ENCODE measurements at places on chromosomes 2 and 18.

DNA sequence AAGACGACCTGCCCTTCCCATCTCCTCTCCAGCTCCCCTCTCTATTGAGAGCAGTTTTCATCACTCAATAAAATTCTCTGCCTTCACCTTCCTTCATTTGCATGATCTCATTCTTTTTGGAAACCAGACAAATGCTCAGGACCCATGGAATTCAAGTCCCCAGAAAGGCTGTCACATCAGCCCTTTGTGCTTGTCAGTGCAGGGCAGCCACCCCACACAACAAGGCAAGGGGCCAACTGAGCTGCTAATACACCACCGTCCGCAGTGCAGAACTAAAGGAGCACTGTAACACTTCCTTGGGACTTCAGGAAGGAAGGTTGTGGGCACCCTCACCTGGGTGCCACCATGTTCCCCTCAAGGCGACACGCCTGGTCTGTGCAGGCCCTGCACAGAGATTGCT lies 26.2 kb downstream of the MCEE start:
- no peak for DNase-seq

GRCh38 chr18:52747869-52748268 lies 407.9 kb downstream of the DCC start:
- DNase-seq = no peak

DNA sequence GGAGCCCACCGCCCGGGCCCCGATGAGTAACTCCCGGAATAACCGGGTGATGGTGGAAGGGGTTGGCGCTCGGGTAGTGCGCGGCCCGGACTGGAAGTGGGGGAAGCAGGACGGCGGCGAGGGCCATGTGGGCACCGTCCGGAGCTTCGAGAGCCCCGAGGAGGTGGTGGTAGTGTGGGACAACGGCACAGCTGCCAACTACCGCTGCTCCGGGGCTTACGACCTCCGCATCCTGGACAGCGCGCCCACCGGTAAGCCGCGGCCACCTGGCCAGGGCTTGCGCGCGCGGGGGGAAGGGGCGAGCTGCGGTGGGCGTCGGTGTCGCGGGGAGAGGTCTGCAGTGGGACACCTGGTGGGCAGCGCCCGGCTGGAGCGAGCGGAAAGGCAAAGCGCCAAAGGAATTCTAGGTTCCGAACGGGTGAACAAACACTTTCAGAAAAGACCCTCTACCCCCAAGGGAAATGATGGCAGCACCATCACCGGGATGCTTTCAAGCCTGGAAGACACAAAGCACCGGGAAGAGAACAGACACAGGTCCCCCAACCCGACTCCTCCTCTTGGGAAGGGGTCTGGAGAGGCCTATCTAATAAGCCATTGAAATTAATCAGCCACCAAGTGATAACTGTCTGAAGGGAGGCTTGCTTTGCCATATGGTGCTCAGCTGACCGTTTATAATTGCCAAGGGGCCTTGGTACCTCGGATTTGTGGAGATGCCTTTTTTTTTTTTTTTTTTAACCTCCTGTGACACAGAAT lies 1.1 kb downstream of the MIB1 start:
- DNase-seq = peak; percentile 11

DNA sequence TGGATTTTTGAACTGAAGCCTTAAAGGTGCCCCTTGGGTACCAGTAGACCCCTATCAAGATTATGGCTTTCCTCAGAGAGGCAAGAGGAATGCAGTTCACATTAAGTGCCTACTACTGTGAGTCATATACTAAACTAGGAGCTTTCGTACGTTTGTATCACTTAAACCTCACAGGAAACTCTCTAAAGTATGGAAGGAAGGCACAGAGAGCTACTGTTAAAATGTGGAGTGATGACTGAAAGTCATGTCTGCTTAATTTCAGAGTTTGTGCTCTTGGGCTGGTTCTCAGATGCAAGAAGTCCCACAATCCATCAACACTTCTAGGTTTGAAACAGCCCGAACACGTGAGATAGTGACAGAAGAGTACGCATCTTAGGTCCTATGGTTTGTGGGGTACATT lies 4.7 kb downstream of the PLCL1 start:
- DNase-seq = no peak

- no peak for DNase-seq
Observed at GRCh38 chr2:71843391-71843850, 304.2 kb downstream of the CYP26B1 start.

DNA sequence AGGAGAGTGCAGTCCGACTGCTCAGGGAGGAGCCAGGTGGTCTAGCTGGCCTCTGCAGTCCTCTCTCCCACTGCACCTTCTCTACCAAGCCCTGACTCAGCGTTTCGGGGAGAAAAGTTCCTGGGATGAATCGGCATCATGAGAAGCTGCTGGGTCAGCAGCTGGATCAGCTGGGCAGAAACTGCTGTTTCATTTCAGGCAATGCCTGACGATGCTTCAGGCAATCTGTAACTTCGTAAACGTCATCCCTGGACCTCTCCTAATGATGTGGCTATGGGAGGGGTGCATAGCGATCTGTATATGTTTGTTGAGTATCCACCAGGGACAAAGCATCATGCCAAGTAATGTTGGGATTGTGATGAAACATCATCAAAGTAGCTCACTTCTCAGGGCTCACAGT lies 20.7 kb downstream of the LIPG start:
- DNase-seq = no peak

DNA sequence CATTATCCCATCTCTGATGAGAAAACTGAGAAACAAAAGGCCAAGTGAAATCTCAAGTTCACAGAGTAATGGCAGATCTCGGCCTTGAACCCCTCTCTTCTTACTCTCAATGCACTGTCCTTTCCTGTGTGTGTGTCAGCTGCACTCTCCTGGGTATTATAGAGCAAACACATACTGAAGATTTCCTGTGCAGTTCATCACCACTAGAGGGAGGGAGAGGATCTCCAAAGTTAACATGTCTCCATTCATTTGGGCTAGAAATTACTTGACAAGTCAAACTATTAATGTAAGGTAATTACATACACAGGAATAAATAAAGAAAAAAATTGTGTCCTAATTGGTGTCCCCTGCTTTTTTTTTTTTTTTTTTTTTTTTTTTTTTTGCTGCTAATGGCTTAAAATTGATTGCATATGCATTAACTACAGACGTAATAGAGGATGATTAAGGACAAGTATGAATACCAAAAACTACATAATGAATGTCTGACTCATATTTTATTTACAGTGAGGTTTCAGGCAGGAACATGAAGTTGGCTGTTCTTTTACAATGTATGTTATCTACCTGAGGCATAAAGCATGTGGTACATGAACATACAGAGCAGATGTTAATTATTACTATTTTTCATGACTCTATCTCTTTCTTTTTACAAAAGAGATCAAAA lies 269.2 kb downstream of the NYAP2 start:
- no peak for DNase-seq

- DNase-seq = no peak
Observed at GRCh38 chr18:73270920-73271634, 403.3 kb upstream of the NETO1 start.

DNA sequence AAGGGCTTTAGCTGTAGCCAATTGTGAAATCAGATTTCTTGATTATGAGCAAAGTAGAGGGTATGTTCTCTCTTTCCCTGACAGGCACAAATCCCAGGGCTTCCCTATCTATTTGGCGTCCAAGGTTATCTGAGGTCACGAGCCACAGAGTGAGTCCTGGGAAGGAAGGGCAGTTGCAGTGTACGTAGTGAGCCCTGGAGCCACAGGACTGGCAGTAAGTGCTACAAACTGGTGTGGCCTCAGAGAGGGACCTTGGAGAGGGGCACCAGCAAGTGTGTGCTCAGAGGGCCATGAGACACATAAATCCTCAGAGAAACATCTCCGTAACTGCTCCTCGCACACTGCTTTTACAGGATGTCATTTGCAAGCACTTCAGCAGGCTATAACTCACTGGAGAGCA lies 115.5 kb upstream of the SH3BP4 start:
- no peak for DNase-seq

- DNase-seq = no peak
Observed at GRCh38 chr18:57052759-57053158, 94.1 kb upstream of the BOD1L2 start.

DNA sequence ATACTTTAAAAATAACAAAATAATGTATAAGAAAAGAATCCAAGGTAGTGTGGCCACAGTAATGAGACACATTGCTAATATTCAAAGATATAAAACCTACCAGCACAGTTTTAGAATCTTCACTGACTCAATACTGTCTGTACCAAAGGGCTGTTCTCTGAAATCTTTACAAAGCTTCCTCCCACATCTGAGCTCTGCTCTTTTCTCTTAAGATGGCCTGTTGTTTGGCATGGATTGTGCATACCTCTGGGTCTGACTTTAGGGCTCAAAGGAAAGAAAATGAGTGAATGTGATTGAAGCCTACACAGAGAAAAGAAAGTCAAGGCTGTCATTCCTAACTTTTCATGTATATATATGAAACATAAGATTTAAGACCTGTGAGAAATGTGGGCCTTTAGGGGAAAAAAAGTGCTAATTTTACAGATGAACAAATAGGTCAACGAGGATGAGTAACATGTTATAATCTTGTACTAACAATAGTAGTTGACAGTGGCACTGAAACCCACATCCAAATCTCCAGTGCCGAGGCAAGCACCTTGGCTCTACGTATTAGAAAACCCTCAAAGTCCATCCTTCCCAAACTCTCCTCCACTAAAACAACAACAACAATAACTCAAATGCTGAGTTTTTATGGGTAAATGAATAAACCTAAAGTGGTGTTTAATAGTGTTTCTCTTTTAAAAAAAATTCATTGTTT lies 114.2 kb downstream of the ZNF521 start:
- no peak for DNase-seq

DNA sequence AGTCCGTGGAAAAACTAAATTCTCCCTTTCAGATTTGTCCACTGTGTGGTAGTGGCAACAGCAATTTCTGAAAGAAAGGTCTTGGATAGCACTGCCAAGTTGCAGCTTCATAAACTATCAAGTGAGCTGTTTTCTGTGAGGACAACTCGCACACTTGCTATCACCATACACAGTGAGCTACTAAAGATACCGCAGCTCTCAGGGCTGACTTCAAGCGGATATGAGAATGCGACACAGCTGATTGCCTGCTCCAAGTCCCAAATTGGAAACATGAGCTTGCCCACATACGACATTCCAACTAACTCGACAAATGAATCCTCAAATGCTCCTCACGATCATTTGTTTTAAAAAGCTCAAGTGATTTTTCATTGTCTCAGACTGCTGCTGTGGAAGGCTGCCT lies 46.2 kb downstream of the E2F6 start:
- DNase-seq = no peak

DNA sequence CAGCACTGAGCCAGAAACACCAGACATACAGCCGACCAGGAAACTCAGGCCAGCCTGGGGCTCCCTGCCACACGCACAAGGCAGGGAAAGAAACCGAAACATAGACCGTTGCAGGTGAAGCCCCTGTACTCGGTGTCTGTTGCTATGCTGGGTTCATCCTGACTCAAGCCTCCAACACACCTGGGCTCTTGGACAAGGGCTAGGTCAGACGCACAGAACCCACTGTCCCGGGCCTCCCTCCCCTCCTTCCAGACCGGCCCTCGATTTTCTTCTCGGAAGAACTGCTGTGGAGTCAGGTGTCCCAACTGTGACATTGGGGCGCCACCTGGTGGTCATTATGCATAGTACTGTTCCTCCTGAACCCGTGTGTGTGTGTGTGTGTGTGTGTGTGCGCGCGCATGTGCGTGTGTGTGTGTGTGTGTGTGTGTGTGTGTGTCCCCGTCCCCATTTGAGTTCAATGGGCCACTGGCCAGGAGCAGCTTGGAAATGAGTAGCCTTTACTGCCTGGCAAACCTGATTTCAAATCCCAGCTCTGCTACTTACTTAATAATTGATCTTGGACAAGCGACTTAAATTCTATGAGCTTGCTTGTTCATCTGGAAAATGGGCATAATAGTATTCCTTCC lies 55.4 kb upstream of the GLI2 start:
- peak; percentile 34 for DNase-seq

DNA sequence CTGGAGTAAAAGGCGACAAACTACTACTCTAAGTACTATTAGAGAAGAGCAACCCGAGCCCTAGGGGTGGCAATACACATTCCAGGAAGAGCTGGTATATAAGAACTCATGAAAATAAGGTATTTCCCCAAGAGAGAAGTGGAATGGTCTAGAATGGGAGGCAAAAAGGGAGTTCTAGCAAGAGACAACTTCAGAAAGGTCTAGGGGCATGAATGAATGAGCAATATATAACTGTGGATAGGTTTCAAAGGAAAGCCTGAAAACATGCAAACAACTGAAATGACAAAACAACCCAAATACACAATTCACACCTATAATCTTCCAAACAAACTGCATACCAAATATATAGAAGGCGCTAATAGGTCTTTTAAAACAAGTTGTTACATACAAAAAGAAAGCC lies 22.2 kb downstream of the TRIP12 start:
- DNase-seq = no peak

DNA sequence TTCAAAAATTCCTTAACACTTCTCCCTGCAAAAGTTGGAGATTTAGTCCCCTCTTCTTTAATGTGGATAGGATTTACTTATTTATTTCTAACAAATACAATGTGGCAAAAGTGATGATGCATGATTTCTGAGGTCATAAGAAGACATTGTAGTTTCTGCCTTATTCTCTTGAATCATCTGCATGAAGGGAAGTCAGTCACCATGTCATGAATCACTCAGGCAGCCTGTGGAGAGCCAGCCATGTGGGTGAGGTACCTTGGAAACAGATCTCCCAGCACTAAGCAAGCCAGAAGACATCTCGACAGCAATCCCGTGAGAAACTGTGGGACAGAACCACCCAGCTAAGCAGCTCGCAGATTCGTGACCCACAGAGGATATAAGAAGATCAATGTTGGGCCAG lies 2.7 kb upstream of the ZC3H8 start:
- no peak for DNase-seq

DNA sequence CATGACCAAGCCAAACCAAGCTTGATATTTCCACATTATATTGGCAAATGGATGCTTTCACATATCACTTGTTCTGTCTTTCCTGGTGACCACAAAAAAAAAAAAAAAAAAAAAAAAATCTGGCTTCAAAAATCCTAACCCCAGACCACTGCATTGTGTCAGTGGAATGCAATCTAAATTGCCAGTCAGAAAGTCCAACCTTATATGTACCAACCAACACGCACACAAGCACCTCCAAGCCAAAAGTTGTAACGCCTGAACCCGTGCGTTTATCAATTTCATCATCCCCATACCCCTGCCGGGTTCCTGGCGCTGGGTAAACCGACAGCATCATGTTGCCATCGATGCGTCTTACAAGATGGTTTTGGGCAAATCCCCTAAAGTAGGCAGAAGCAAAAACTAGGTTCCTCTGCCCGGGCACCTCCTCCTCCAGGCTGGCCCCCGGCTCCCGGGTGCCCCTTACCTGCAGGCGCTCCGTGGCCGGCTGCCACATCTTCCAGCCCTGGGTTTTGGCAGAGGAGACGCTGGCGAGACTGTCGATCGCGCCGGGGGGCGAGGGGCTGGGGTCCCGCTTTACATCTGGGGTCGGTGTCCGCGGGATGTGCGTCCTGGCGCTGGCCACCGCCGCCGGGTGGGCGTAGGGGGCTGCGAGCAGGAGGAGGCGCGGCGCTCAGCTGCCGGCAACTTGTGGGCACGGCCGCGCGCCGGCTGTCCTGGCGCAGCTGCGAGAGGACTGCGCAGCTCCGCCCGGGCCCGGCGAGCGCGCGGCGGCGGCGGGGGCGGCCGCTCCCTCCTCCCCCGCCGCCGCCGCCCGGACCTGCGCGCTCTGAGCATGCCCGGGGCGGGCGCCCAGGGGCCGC lies at the start of gene PID1:
Gene PID1, minus strand, starts transcription at position 737 of the 860 bp plus-strand sequence. Its CDS starts 244 bp downstream, at position 493.
- no peak for DNase-seq

Measured in stimulated activated CD4-positive, alpha-beta T cell treated with anti-CD3 and anti-CD28 coated beads, Interleukin-15, amount 100 ng/mL, for 1 hour (primary cell).